ENCODE measurements at places on chromosomes 7 and 10.

- DNase-seq: no peak
Observed at GRCh38 chr7:149226840-149227494, 12.5 kb upstream of the ZNF212 start.

DNA sequence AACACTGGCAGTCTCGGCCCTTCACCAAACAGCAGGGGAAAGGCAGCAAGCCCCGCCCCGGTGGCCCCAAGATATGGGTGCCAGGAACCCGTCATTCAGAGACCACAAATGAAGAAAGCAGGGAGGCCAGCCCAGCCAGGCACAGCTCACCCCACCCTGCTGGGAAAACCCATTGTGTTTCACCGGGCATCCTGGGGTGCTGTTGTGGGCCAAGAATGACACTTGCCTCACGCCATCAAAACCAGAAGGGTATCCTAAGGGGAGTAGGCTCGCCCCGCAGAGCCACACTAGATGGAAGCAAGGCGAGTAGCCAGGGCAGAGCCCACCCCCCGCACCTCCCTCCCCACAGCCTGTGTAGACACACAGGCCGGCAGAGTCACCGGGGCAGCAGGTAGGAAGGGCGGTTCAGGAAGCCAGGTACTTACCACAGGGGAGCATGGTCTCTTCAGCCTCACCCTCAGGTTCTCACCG is 72.5 kb upstream of the KCNMA1 start:
- DNase-seq: no peak

DNA sequence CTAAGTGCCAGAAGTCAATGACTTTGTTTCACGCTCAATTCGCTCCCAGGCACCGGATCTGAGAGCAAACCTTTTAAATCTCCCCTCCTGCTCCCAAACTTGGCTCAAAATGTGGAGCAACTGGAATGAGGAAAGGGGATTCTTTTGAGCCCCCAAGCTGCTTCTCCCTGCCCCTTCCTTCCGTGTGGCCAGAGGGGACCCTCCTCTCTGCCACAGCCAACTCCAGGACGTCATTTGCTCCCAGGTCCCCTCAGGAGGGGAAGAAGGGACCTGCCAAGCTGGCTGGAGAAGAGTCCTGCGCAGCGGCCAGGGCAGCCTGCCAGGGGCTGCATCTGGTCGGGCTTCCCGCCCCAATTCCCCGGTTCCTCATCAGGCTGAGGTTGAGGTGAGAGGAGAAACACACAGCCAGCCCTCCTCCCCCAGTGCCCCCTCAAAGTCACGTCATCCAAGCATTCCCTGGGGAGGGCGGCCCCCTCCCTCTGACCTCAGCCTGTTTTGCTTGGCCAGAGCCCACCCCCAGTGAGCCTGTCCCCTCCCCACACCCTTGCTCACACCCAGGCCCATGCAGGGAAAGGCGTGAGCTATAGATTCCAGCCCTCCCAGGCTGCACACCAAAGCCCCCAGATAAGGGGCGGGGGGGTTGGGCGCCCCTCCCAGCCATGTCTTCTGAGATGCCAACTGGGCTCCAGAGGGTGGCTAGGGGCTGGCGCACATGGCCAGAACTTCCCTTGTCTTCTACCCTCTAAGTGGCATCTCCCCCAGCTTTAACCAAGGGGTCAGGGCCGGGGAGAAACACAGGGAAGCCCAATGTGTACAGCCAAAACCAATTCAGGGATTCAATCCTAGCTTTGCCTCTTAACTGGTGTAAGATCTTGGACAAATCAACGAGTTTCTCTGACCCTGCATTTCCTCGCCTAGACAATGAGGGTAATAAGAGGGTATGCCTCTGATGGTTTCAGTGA is 35.0 kb downstream of the SH3PXD2A start:
- DNase-seq: peak; percentile 54

GRCh38 chr10:49549640-49550346 is 10.9 kb upstream of the ERCC6 start:
- DNase-seq: no peak

- DNase-seq: no peak
Observed at GRCh38 chr10:93799155-93799708, 41.5 kb downstream of the LGI1 start.

GRCh38 chr7:27095050-27095896 is 527 bp downstream of the HOXA1 start:
- DNase-seq: no peak

DNA sequence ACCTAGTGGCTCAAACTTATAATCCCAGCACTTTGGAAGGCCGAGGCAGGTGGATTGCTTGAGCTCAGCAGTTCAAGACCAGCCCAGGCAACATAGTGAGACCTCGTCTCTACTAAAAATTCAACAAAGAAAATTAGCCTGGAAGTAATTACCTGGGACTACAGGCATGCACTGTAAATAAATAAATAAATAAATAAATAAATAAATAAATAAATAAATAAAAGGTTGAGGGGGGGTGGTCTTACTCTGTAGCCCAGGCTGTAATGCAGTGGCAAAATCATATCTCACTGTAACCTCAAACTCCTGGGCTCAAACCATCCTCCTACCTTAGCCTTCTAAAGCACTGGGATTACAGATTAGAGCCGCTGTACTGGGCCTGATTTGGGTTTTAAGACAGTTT is 50.5 kb downstream of the RALA start:
- no peak for DNase-seq

GRCh38 chr10:112115781-112116385 is 67.7 kb downstream of the GPAM start:
- DNase-seq: peak; percentile 69
